ENCODE measurements at places on chromosomes 12 and 14. TPM values are rescaled to one million over a fixed set of nuclear protein-coding genes. Genes with fewer than 3 reads are reported as not detected.

GRCh38 chr12:113136128-113136989, 798 bp upstream of the RASAL1 start:
- H3K27ac ChIP-seq, result no peak overlapping the region
- peaks cover 8% of the 10 kb centered on the region for H3K27me3 ChIP-seq
- peak; percentile 55 for DNase-seq
- no peaks in the 10 kb centered on the region for H3K36me3 ChIP-seq
- H3K4me3 ChIP-seq, result peak overlapping the region; percentile 80
- H3K4me1 ChIP-seq, result peaks cover 14% of the 10 kb centered on the region

DNA sequence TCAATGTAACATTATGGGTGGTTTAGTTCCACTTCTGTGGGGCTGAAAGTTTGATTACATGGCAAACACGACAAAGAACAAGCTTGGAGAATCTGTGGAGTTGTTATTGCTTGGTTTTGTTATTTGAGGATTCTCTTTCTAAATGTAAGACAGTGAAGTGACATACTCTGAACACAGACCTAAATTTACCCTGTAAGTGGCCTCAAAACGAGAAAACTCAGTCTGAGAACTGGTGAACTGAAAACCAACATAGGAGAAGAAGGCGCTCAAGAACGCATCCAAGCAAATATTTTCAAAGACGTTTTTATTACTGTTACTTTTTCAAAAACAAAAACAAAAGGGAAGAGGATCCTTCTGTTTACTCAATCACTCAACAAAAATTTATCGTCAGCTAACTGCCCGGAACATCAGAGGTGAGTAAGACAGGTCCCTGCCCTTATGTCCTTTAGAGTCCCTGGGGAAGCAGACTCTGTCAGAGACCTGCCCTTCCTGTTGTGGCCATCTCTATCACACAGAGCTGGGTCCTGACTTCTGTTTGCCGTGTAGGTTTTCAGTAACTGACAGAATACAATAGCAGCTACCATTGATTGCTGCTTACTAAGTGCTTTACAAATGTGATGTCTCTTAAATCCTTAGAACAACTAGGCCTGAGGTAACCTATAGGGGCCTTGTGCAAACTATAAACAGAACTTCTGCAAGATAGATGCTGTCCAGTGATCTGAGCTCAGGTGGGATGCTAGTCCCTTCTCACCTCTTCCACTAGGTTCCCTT, 79.3 kb upstream of the C12orf71 start:
- H3K27me3 ChIP-seq, result no peaks in the 10 kb centered on the region
- H3K4me3 ChIP-seq, result no peak overlapping the region
- no peaks in the 10 kb centered on the region for H3K36me3 ChIP-seq

GRCh38 chr12:91119089-91119488, 7.8 kb upstream of the LUM start:
- no peaks in the 10 kb centered on the region for H3K36me3 ChIP-seq
- DNase-seq, result no peak

The CISTR gene
- not detected for total RNA-seq

- no peak overlapping the region for H3K4me3 ChIP-seq
- no peak for DNase-seq
- no peak overlapping the region for H3K27ac ChIP-seq
- no peaks in the 10 kb centered on the region for H3K27me3 ChIP-seq
Measured at GRCh38 chr12:120959111-120959878, 19.0 kb upstream of the HNF1A start.

The CLIP1 gene
- total RNA-seq, result 15.0 TPM

DNA sequence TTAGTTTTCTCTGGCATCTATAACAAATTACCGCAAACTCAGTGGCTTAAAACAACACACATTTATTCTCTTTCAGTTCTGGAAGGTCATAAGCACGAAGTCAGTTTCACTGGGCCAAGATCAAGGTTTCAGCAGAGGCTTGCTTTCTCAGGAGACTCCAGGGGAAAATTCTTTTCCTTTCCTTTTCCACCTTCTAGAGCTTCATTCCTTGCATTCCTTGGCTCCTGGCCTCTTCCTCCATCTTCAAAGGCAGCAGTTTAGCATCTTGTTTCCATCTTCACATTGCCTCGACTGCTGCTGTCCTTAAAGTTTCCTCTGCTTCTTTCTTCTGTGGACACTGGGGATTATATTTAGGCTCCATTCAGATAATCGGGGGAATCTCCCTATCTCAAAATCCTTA, 106.1 kb downstream of the PDE3A start:
- no peaks in the 10 kb centered on the region for H3K36me3 ChIP-seq
- DNase-seq, result peak; percentile 62
- H3K4me1 ChIP-seq, result no peaks in the 10 kb centered on the region
- H3K4me3 ChIP-seq, result no peak overlapping the region

GRCh38 chr12:71771069-71771468, 16.4 kb downstream of the RAB21 start:
- H3K36me3 ChIP-seq, result peaks cover 3% of the 10 kb centered on the region
- H3K27ac ChIP-seq, result no peak overlapping the region
- H3K4me3 ChIP-seq, result no peak overlapping the region
- no peak for DNase-seq
- no peaks in the 10 kb centered on the region for H3K27me3 ChIP-seq

- DNase-seq, result no peak
- H3K27ac ChIP-seq, result no peak overlapping the region
- no peak overlapping the region for H3K4me3 ChIP-seq
- H3K36me3 ChIP-seq, result no peaks in the 10 kb centered on the region
- no peaks in the 10 kb centered on the region for H3K27me3 ChIP-seq
- H3K4me1 ChIP-seq, result no peaks in the 10 kb centered on the region
Measured at GRCh38 chr14:99006276-99006675, 265.7 kb downstream of the BCL11B start.

Data from GM23338 (cell line).